Endothelial cell (in vitro differentiated cells): ENCODE measurements at places on chromosomes 5 and 9.

GRCh38 chr5:44384816-44385215 is 4.4 kb downstream of the FGF10 start:
- no peak for DNase-seq

GRCh38 chr9:79255651-79256260 is 316.0 kb upstream of the TLE4 start:
- no peak for DNase-seq

- no peak for DNase-seq
Measured at GRCh38 chr9:134328341-134328840, 2.1 kb downstream of the RXRA start.

GRCh38 chr5:10457682-10458574 is 16.2 kb downstream of the ROPN1L start:
- peak; percentile 50 for DNase-seq

GRCh38 chr9:21579247-21579671 is 97.1 kb upstream of the IFNE start:
- no peak for DNase-seq

GRCh38 chr9:13429301-13430190 is 150.1 kb upstream of the MPDZ start:
- DNase-seq: no peak

DNA sequence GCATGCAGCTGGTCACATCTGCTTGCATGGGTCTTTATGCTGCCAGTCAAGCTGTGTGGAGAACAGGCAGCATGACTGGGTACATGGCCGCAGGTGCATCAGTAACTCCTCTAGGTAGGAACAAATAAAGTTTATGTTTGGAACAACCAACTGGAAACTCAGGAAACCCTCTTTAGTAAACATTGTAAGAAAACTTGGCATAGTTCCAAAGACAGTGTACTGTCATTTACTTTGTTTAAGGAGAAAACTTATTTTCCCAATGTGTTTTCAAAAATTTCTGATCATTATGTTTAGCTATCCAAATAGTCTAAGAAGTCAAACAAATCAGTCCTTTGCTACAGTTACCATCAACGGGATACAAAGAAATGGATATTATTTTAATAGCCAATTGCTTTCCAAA is 386.0 kb downstream of the CHSY3 start:
- DNase-seq: no peak

GRCh38 chr9:14198841-14199455 is 115.0 kb downstream of the NFIB start:
- no peak for DNase-seq

GRCh38 chr5:135930029-135930948 is 24.5 kb downstream of the LECT2 start:
- peak; percentile 30 for DNase-seq

DNA sequence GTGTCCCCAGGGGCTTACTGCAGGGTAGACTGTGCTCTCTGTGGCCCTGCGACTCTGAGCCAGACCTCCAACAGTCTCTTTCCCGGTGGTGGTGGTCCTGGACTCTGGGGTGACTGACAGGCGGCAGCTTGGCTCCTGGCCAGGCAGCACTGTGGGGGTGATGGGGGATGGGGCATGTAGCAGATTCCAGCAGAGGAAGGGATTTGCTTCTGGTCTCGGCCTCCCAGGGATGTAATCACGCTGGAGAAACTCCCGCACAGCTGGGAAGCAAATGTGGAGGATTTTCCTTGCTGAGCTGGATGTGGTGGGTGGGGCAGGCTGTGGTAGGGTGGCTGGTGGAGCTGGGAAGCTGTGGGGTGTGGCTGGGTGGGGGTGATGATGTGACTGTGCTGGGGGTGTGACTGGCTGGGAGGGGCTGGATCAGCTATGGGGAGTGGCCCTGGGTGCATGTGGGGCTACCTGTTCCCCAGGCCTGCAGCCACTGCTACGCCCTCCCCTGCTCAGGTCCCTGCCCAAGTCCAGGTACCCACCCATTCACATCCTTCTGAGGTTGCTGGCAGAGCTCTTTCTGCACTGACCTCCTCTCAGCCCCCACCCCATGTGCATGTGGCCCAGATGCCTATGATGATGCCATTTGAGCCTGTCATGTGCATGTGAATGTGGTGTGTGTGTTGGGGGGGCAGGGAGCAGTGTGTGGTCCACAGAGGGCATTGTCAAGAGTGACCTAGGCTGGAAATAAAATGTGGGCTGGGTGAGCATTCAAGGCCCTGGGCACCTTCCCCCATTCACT is 3.8 kb downstream of the NDST1 start:
- peak; percentile 46 for DNase-seq

DNA sequence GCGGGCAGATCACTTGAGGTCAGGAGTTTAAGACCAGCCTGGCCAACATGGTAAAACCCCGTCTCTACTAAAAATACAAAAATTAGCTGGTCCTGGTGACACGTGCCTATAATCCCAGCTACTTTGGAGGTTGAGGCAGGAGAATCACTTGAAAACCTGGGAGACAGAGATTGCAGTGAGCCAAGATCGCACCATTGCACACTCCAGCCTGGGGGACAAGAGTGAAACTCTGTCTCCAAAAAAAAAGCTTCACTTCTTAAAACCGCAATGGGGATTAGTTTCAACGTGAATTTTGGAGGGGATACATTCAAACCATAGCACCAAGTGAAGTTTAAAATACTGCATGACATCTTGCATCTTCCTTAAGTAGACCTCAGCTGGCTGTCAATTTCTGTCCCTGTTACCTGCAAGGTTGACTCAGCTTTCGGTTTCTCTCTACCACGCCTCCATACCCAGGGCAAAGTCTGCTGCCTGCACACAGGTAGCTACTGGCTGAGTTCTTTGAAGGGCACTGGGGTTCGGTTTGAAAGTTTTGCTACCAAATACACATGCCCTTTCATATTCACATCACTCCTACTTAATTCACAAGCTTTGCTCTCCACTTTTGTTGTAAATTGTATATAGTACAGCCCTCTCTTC is 69.3 kb downstream of the KIAA1958 start:
- no peak for DNase-seq

DNA sequence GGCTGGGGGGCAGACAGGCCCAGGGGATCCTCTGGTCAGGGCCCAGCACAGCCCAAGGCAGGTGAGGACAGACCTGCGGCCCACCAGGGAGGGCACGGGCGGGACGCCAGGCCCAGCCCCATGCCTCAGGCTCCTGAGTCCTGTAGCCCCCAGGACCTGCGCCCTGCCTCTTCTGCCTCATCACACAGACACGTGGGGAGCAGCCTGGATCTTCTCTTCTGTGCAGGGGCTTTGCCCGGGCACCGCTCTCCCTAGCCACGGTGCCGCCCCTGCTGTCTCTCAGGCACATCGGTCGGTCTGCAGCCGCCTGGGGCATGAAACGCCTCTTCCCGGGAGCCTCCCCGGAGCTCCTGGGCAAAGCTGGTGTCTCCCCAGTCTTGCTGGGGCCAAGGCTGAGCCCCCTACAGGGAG is 40.2 kb upstream of the EGFL7 start:
- DNase-seq: no peak

GRCh38 chr9:21383627-21384026 is 1.6 kb downstream of the IFNA2 start:
- DNase-seq: no peak

GRCh38 chr9:14153310-14153720 is 160.6 kb downstream of the NFIB start:
- DNase-seq: no peak

- no peak for DNase-seq
Measured at GRCh38 chr9:95977371-95977770, 101.9 kb downstream of the ERCC6L2 start.

DNA sequence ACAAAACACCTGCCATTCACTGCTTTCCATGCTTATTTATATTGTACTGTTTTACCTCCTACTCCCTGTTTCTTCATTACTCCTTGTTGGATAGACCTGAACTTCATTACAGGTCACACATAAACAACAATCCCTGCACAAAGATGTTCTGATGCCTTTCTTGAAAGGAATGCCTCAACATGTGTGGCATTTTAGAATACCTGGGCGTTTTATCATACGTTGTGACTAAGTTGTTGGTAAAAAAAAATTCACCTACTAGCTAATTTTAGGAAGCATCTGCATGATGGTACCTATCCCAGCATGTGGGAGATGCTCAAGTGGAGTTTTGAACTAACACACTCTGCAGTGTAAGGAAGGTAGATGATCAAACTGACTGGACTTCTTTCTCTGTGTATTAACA is 604.1 kb downstream of the TAF11L14 start:
- no peak for DNase-seq

DNA sequence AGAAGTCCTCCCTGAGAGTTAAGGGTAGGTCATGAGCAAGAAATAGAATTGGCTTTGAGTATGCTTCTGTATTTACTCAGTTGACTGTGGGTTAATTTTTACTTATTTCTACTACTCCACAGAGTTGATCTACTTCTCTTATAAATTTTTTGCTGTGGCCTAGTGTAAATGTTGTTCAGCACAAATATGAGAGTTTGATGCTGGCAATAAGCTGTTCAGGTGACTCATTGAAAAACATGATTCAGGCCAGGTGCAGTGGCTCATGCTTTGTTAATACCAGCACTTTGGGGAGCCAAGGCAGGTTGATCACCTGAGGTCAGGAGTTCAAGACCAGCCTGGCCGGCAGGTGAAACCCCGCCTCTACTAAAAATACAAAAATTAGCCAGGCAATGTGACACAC is 4.5 kb upstream of the CDK7 start:
- no peak for DNase-seq

DNA sequence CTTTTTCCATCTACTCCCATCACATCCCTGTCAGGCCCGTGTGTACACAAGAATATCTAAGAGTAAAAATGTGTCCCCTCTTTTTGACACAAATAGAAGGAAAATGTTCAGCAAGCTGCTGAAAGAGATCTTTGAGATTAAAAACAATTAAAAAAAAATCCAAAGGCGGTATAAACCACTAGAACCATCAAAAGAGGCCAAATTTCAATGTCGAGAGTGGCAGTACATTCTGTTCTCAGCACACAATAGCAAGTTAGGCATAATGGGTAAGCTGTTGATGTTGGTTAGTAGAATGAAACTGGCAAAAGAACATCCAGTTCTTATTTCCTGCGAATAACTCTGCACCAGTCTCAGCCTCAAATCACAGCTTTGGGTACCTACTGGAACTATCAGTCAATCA is 95.2 kb upstream of the IL7R start:
- DNase-seq: no peak

DNA sequence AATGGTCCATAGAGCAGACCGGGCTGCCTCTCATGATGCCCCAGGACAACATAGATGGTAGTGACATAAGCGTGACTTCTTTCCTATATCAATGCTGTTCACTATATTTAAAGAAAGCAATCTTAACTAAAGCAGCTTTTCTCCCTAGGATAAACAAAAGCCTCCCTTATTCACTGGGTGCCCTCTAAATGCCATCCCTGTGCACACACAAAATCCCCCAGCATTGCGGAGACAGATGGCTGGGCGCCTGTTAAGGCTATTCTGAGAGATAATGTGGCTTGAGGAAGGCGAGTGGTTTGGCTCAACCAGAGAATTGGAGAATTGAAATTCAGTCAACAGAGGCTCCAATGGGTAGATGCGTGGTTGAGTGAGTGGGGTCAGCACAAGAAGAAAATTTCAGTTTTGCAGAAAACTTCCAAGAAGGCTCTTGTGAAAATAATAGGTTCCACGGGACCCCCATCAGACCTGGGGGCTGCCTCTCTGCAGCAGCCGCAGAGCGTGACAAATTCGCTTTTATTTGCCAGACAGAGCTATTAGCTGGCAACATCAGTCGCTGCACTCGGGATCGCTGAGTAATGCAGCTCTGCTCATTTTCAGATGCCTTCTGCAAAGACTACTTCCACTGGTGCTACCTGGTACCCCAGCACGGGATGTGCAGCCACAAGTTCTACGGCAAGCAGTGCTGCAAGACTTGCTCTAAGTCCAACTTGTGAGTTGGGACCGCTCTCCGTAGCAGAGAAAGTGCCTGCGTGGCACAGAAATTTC is 103.9 kb upstream of the ICE1 start:
- no peak for DNase-seq

- no peak for DNase-seq
Measured at GRCh38 chr9:129330711-129331492, 152.8 kb upstream of the IER5L start.

- peak; percentile 77 for DNase-seq
Measured at GRCh38 chr5:181188700-181189362, 16.2 kb downstream of the TRIM7 start.

GRCh38 chr5:179759581-179760551 is 27.2 kb downstream of the MAML1 start:
- DNase-seq: no peak

- no peak for DNase-seq
Measured at GRCh38 chr9:14705079-14705478, 11.8 kb upstream of the ZDHHC21 start.

- no peak for DNase-seq
Measured at GRCh38 chr5:126446498-126447224, 23.5 kb downstream of the GRAMD2B start.

DNA sequence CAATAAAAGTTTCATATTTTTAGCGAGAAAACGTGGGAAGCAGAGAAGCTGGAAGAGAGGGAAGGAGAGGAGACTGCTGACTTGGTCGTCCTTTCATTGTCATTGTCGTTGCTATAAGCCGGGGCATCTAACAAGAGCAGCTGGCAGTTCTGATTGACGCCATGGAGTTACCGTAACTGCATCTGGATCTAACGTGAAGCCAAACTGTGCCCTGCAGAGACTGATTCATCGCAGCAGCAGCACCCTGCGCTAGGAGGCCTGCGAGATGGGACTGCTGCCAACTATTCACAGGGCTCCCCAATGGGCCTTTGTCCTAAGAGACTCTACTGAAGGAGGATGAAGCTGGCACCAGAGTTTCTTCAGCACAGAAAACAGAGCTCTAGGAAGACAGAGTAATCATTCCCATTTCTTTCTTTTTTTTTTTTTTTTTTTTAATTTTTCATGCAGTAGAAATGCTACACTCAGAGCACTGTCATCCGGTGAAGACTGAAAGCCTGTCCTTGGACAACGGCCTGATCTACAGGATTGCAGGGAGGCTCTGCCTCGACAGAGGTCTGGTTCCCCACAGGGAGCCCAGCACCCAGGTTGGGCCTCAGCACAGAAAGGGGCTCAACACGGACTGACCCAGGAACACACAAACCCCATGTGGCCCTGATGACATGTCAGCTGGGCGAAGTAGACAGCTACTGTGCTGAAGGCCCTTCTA is 47.8 kb downstream of the RETREG1 start:
- no peak for DNase-seq

GRCh38 chr9:109037946-109038715 is 24.8 kb upstream of the CTNNAL1 start:
- DNase-seq: no peak

DNA sequence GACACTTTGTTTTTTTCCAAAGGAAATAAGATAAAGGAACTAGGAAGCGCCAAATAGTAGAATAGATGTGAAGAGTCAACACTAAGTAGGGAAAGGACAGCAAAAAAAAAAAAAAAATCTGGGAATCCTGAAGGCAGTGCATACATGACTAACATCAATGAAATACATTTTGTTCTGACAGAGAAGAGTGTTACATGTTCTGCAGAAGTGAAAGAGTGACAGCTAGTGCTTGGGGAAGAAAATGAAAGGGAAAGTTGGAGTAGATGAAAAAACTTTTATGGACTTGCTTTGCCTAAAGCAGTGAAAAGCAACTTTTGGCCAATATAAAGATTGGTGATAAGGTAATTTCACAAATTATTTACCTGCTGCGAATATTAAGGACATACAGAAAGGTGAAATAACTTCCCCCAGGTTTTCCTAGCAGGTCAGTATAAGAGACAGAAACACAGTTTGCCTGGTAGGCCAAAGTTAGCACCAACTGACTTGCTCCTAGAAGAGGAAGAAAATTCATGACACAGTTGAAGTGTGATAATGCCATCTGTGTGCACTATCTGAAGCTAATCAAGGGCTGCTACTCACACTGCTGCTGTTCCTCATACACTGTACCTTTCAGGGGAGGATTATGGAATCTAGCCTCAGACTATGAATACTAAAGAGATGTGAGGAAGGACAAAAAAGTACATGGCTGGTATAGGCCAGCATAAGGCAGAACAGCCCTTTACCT is 38.6 kb downstream of the RANBP6 start:
- DNase-seq: no peak
